ENCODE measurements at places on chromosomes 3 and 15.

DNA sequence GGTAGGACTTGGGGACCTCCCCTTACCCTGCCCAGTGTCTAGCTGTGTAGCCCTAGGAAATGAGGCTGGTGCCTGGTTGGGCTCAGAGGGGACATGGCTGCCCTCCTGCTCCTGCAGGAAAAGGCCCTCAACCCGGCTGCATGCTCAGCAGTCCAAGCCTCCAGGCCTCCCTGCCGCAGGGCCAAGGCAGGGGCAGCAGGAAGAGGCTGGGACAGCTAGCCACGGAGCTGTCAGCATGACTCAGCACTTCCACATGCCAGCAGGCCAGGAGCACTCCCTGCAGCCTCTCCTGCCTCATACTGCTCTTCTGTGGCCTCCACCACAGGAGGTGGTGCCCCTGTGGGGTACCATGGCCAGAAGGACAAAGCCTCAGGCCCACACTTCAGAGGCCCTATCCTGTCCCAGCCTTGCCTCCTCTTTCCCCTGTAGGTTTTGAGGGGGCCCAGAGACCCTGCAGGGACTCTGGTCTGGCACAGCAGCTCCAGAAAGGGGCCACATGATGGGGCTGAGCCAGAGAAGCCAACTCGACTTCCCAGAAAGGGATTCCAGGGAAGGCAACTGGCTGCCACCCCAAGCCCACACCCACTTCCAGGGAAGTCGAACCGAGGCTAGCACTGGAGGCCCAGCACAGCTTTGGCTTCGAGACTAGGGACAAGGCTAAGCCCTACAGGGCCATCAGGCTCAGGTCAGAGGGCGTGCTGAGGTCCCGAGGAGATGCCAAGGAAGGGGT is 19.5 kb downstream of the TKT start:
- DNase-seq, result peak; percentile 58

DNA sequence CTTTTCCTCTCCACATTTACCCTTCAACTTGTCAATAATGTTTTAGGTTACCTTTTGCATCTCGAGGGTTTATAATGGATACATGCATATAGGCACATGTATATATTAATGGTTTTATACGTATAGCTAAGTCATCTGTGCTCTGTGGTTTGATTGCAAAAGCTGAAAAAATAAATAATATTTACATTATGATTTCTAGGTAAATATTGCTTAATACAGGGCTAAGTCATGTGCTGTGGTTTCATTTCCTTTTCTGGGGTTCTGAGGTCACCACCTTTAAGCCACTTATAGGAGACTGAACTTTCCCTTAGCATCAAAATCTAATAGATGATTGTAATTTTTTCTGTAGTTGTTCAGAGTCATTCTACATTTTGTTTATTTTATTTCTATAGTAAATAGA is 33.1 kb downstream of the LPP start:
- DNase-seq, result no peak

DNA sequence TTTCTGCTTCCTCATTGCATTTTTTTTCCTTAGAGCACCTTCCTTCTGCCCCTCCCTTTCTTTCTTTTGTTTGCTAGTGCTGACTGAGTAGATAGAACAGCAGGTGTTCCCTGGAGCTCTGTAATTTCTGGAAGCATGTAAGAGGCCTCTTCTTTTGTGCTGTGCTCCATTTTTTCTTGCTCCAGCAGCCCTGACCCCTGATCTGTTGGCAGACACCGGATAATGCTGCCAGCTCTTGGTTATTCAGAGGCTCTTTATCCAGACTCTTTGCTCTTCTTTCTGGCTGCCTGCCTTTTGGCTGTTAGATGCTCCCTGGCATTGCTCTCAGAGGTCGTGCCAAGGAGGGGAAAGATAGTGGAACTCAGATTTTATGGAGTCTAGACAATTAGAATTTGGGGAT is 104.4 kb upstream of the RBMS3 start:
- DNase-seq, result no peak

- DNase-seq, result no peak
These were observed 47.4 kb upstream of the TPM1 start for GRCh38 chr15:62994975-62995681.

DNA sequence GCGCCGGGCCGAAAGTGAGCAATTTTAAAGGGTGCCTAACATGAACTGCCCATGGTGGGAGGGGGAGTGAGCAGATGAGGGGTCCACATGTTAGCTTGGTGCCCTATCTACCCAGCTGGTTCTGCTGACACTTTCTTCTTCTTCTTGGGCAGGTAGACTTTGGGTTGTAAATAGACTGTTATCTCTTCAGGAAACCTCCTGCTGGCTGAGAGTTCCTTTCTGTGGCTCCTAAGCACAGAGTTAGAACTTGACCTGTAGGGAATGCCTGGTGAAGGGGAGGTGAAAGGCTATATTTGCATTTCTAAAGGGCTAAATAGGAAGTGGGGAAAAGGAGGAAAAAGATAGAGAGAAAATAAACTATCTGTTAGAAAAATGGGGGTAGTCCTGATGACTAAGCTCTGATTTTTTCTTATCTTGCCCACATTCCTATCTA is 521.4 kb upstream of the TGFBR2 start:
- DNase-seq, result no peak

DNA sequence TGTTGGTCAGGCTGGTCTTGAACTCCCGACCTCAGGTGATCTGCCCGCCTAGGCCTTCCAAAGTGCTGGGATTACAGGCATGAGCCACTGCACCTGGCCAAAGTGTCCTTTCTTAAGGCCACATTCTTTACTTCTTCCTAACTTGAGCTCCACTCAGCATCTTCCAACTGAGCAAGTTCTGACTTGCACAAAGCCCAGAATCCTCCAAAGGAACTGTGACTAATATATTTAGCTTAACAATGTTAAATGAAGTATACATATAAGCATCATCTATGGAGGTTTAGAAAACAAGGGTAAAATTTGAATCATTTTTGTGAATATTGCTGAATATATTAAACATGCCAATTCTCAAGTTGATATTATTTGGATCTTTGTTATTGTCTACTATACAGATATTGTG is 93.7 kb downstream of the SHQ1 start:
- DNase-seq, result no peak

GRCh38 chr15:84736375-84736774 is 12.0 kb upstream of the ZNF592 start:
- DNase-seq, result no peak

DNA sequence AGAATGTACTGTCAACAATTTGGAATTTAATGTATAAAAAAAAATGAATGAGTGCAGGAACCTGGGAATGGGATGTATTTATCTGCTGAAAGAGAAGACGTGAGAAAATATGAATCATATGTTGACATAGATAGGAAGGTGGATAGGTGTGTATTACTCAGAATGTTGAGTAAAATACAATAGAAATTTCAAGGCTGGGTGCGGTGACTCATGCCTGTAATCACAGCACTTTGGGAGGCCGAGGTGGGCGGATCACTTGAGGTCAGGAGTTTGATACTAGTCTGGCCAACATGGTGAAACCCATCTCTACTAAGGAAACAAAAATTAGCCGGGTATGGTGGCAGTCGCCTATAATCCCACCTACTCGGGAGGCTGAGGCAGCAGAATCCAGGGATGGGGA is 202.8 kb downstream of the CADM2 start:
- no peak for DNase-seq

DNA sequence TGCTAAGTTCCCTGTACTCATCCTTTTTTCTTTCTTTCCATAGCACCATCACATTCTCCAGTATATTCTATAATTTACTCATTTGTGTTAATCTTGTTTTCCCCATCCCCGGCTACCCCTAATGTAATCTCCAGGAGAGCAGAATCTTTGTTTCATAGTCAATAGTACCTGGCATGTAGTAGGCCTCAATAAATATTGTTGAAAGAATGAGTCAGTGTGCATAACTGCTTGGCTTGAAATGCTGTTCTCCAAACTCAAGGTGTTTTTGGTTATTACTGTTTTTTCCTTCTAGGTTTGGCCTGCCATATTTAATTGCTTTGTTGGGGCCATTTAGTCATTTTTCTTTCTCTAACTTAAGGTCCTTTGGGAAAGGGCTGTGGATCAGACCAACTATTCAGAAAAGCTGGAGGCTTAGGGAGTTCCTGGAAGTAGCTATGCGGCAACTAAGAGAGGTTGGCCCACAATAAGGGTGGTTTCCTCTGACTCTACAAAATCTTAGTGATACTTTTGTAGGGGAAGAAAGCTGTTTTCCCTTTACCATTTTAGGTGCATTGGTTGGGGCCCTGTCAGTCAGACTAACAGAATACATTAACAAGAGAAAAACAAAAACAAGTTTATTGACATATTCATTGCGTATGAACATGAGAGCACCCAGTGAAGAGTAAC is 28.4 kb downstream of the KAT2B start:
- DNase-seq, result no peak

- no peak for DNase-seq
These were observed 490.9 kb upstream of the CFAP20DC start for GRCh38 chr3:59540696-59541095.

- DNase-seq, result no peak
These were observed 48.7 kb downstream of the NMNAT3 start for GRCh38 chr3:139629033-139629432.

- no peak for DNase-seq
These were observed 15.0 kb downstream of the MASP1 start for GRCh38 chr3:187276397-187277128.

GRCh38 chr15:51334011-51334451 is 4.4 kb downstream of the CYP19A1 start:
- no peak for DNase-seq

DNA sequence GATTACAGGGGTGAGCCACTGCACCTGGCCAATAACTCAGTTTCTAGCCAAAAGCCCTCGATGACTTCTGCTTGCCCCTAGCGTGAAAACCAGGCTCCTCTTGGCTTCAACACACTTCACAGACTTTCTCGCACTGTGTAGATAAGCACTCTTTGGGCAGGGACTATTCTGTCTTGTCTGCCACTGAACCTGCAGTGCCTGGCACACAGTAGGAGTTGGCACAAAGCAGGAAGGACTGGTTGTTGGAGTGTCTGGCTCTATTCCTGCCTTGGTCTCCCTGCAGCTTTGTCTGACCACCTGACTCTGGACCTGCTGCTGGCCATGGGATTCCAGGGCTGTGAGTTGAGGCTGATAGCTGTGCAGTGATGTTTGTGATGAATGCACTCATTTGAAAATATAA is 46.4 kb upstream of the RGMA start:
- DNase-seq, result no peak

- DNase-seq, result no peak
These were observed 27.3 kb downstream of the BCL2L10 start for GRCh38 chr15:52085299-52085698.

- no peak for DNase-seq
These were observed 189.7 kb upstream of the ZBTB20 start for GRCh38 chr3:115336836-115337235.

GRCh38 chr3:33658621-33658990 is 59.4 kb downstream of the CLASP2 start:
- DNase-seq, result no peak

DNA sequence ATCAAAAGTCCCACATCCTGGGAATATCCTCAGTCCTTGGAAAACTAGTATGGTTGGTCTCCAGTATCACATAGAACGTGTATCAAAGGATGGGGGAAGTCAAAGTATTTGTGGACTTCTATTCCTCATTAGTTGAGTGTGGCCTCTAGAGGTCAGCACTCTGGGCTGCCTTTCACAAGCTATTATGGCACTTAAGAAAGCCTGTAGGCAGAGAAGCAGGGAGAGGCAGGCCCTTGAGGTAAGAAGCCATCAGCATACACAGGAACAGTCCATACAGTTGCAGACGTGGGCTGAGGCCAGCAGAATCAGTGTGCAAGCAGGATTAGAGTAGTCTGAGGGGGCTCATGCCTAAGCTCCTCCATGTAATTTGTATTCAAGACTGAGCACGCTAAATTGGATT is 341.7 kb downstream of the CLSTN2 start:
- no peak for DNase-seq

DNA sequence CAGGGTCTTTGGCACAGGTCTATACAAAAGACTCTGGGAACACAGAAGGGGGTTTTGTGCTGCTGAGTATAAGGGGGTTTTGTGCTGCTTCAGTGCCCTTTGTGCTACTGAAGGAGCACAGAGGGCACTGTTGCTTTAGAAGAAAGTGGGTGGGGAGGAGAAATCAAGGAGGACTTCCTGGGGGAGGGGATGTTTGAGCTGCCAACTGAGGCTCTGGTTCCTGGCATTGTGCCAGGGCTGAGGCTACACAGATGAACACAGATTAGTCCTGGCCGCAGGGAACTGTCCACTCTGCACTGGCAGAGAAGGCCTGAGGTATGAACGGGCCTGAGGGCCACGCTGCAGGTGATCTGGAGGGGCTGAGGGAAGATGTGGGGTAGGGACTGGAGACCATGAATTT is 32.2 kb upstream of the SEC13 start:
- DNase-seq, result no peak

GRCh38 chr3:99873269-99874102 is 55.8 kb downstream of the CMSS1 start:
- no peak for DNase-seq

DNA sequence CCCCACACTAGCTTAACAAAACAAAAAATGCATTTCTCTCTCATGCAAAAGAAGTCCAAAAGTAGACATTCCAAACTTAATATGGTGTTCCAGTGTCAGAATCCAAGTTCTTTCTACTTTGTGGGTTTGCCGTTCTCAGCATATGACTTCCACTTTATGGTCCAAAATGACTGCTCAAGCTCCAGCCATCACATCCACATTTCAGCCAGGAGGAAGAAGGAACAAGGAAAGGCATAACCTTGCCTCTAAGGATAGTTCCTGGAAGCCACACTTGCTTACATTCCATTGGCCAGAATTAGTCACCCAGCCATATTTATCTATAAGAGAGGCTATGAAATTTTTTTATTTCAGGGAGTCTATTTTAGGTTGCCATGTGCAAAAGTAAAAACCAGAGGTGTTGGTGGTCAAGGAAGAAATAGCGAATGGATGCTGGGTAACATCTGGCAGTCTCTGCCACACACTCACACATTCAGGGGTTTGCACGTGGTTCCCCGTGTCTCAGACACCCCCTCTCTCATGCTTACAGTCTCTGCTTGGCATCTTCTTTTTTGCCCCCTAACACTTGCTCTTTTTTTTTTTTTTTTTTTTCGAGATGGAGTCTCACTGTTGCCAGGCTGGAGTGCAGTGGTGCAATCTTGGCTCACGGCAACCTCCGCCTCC is 69.3 kb downstream of the RPL39L start:
- DNase-seq, result no peak

DNA sequence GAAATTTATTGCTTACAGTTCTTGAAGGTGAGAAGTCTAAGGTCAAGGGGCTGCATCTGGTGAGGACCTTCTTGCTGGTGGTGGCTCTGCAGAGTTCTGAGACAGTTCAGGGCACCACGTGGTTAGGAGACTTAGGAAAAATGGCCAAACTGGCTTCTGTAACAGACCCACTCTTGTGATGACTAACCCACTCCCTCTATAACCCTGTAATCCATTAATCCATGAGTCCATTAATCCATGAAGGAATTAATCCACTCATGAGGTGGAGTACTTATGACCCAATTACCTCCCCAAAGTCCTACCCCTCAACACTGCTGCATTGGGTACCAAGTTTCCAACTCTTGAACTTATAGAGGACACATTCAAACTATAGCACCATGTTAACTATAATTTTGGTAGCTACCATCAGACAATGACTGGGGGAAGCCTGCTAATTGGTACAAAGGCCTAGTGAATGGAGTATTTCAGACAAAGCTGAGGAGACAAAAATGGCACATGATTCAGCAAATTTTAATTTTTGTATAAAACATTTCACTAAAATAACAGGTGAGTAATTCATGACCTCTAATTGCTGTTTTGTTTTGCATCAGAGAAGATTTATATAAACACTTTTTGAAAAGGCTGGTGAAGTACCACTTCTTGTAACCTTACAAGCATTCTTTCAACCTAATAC is 374.1 kb upstream of the TBL1XR1 start:
- DNase-seq, result no peak

All from tibial artery (tissue), 4 donors.